Mesenchymal stem cell (in vitro differentiated cells and primary cell): ENCODE measurements at places on chromosomes 12 and 14.

- no peak for DNase-seq
These were observed 39.5 kb upstream of the YAF2 start for GRCh38 chr12:42277396-42278127.

DNA sequence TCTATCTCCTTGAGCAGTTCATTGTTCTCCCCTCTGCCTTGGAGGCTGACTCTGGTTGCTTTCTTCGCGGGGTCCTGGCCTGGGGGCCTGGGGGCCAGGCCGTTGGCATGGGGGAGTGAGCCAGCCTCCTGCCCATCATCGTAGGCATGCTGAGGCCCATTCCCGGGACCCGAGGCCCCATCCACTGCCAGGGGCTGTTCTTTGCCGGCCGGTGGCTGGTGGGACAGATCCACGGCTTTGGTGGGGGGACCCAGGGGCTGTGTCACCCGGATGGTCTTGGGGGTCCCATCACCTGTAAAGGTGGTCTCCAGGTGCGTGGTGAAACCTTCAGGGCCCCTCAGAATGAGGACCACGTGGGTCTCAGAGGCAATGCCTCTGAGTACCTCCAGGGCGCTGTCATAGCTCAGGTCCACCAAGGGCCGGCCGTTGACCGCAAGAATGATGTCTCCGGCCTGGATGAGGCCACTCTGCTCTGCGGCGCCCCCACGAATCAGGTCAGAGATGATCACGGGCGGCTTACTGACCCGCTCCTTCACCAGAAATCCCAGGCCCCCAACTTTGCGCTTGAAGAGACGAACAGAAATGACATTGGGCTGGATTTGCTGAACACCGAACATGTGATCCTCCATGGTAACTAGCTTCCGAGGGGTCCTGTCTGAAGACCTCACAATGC lies 30.8 kb downstream of the NOS1 start:
- no peak for DNase-seq

DNA sequence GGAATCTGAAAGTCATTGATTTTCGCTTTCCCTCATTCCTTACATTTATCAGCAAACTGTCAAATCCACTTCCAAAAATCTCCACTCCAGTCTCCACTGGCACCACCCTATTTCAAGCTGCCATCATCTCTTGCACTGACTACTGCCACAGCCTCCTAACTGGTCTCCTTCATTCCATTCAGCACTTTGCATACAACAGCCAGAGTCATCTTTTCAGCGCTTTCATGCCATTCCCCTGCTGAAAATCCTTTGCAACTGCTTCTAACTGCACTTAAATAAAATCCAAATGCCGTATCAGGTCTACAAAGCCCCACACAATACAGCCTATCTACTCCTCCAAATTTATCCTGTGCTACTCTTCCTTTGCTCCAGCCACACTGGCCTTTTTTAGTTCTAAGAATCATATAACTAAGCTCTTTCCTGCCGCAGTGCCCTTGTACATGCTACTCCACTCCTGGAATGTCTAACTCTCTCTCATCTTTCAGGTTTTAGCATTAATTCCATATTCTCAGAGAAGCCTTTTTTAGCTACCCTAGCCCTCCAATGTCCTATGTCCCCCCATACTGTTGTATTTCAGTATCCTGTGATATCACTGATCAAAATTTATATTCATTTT lies 21.6 kb downstream of the FERMT2 start:
- no peak for DNase-seq

- no peak for DNase-seq
These were observed 191.4 kb downstream of the KITLG start for GRCh38 chr12:88388566-88389540.

GRCh38 chr12:103455020-103455763 lies 40.6 kb downstream of the C12orf42 start:
- DNase-seq = no peak

GRCh38 chr12:91561958-91562325 lies 379.3 kb upstream of the DCN start:
- no peak for DNase-seq
